ENCODE measurements at places on chromosomes 12 and 14. TPM values are rescaled to one million over a fixed set of nuclear protein-coding genes. Genes with fewer than 3 reads are reported as not detected.

DNA sequence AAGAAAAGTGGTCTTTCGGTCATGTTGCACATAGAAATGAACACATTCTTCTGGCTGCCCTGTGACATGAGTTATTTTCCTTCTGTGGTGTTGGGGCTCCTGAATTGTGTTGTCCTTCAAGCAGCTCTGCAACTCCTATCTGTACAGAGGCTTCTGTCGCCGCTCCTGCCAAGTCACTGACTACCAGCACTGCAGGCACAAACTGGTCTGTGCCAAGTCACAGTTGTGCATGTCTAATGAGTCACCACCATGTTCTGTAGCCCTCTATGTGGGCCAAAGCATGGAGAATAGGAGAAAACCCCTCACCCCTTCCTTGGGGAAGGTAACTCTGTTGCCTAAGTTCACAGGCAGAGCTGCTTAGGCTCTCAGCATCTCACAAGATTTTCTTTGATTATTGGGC is 283.3 kb downstream of the RPL10L start:
- no peaks in the 10 kb centered on the region for H3K27me3 ChIP-seq
- DNase-seq = no peak
- no peak overlapping the region for H3K4me3 ChIP-seq

Gene NEUROD4
- total RNA-seq = not detected

GRCh38 chr14:74584951-74585350 is 27.1 kb downstream of the LTBP2 start:
- H3K27me3 ChIP-seq = no peaks in the 10 kb centered on the region
- no peak overlapping the region for H3K4me3 ChIP-seq
- DNase-seq = no peak
- peak overlapping the region; percentile 57 for H3K27ac ChIP-seq
- H3K36me3 ChIP-seq = peaks cover 8% of the 10 kb centered on the region
- H3K4me1 ChIP-seq = peaks cover 31% of the 10 kb centered on the region

GRCh38 chr12:7750350-7750749 is 3.2 kb upstream of the CLEC4C start:
- H3K4me3 ChIP-seq = no peak overlapping the region
- no peaks in the 10 kb centered on the region for H3K27me3 ChIP-seq
- no peaks in the 10 kb centered on the region for H3K4me1 ChIP-seq
- no peak overlapping the region for H3K27ac ChIP-seq
- peak; percentile 7 for DNase-seq
- no peaks in the 10 kb centered on the region for H3K36me3 ChIP-seq

GRCh38 chr12:4978737-4979136 is 64.9 kb upstream of the KCNA5 start:
- peaks cover 16% of the 10 kb centered on the region for H3K27me3 ChIP-seq
- no peaks in the 10 kb centered on the region for H3K4me1 ChIP-seq
- no peak overlapping the region for H3K27ac ChIP-seq
- no peak overlapping the region for H3K4me3 ChIP-seq

DNA sequence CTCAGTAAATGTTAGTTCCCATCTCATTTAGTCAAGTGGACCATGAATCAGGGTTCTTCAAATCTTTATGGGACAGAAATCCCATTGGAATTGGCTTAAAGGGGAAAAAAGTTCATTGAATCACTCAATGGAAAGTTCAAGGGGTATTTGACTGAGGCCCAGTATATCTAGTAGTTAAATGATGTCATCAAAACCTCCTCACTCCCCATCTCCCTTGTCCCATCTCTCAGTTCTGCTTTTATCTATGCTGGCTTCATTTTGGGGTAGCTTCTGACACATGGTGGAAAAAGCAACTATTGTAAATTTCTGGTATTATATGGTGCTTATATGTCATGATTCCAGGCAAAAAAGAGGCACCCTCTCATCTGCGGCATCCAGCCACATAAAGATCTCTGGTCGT is 51.9 kb downstream of the DAAM1 start:
- no peaks in the 10 kb centered on the region for H3K4me1 ChIP-seq
- no peak overlapping the region for H3K27ac ChIP-seq
- no peaks in the 10 kb centered on the region for H3K36me3 ChIP-seq
- DNase-seq = no peak
- no peaks in the 10 kb centered on the region for H3K27me3 ChIP-seq

Gene SMAGP
- 18.8 TPM for total RNA-seq

DNA sequence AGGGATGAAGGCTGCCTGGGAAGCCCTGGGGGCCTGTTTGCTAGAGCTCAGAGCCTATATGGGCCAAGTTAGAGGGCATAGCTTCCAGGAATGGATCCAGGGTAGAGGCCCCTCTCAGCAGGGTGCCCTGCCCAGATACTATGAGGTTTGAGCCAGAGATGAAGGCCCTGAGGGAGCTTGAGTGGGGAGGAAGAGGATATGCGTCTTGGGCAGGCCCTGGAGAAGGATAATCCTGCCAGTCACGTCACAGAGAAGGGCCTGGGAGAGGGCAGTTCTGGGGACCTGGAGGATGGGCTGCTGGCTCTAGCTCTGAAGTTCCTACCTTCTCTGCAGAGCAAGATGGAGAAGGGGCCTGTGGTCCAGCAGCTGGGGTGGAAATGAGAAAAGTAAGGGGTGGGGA is 5.9 kb upstream of the CACNB3 start:
- peaks cover 36% of the 10 kb centered on the region for H3K4me1 ChIP-seq
- DNase-seq = no peak
- no peak overlapping the region for H3K4me3 ChIP-seq
- H3K27me3 ChIP-seq = no peaks in the 10 kb centered on the region

- H3K4me3 ChIP-seq = no peak overlapping the region
- DNase-seq = peak; percentile 36
- H3K4me1 ChIP-seq = peaks cover 46% of the 10 kb centered on the region
- H3K36me3 ChIP-seq = no peaks in the 10 kb centered on the region
- H3K27me3 ChIP-seq = no peaks in the 10 kb centered on the region
- H3K27ac ChIP-seq = no peak overlapping the region
These were observed 194.1 kb upstream of the RASSF8 start for GRCh38 chr12:25764409-25764808.

Gene DAO
- total RNA-seq = not detected

Gene FGD4
- total RNA-seq = 3.5 TPM

Gene PRB2
- not detected for total RNA-seq

GRCh38 chr14:97219431-97220017 is 422.3 kb downstream of the VRK1 start:
- peak overlapping the region; percentile 65 for H3K4me3 ChIP-seq
- no peaks in the 10 kb centered on the region for H3K36me3 ChIP-seq
- no peaks in the 10 kb centered on the region for H3K4me1 ChIP-seq
- H3K27me3 ChIP-seq = peaks cover 12% of the 10 kb centered on the region
- no peak overlapping the region for H3K27ac ChIP-seq
- no peak for DNase-seq

GRCh38 chr12:80559766-80560165 is 115.7 kb downstream of the PTPRQ start:
- H3K4me1 ChIP-seq = peaks cover 10% of the 10 kb centered on the region
- H3K4me3 ChIP-seq = no peak overlapping the region
- H3K36me3 ChIP-seq = no peaks in the 10 kb centered on the region

DNA sequence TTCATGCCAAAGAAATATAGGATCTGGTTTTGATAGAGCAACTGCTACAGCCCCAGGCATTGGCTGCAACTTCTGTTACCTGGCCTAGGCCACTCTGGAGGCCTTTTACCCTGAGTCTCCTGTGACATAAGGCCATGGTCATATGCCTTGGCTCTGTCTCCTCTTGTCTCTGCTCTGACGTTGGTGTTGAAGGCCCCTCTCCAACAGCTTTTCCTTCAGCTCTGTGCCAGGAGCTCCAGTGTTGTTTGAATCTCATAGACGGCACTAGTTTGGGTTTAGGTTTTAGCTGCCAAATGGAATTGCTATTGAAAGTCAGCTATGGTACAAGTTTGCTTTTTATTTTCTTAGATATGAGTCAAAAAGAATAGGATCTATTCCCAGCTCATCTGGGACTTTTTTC is 41.1 kb downstream of the TTLL5 start:
- peaks cover 8% of the 10 kb centered on the region for H3K36me3 ChIP-seq
- H3K4me1 ChIP-seq = peaks cover 7% of the 10 kb centered on the region
- no peak overlapping the region for H3K27ac ChIP-seq
- no peak overlapping the region for H3K4me3 ChIP-seq
- no peaks in the 10 kb centered on the region for H3K27me3 ChIP-seq

DNA sequence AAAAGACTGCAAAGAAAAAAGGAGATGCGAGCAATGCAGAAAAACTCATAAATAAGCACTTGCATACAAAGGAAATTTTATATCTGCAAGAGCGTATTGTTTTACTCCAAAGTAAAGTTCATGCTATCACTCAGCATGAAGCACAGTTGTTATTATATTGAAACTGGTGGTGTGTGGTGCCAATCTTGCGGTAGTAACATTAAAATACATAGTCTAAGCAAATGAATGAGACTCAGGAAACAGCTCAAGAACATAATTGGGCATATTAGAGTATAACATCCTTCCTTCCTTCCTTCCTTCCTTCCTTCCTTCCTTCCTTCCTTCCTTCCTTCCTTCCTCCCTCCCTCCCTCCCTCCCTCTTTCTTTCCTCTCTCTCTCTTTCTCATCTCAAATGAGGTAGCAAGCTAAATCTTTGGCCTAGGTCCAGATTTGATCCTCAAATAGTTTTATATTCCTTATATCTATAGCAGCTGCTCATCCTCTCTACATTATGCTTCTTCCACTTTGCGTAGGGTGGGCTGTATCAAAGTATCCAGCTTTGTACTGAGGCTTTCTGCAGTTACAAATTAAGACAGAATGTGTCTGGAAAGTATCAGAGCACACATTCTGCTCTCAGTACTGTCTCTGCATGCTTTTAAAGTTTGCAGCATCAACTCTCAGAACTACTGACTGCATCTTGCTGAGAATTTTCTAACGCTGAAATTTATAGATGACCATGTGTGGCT is 718.3 kb downstream of the RERGL start:
- DNase-seq = no peak
- no peak overlapping the region for H3K4me3 ChIP-seq
- H3K27me3 ChIP-seq = no peaks in the 10 kb centered on the region
- no peaks in the 10 kb centered on the region for H3K36me3 ChIP-seq

- no peak overlapping the region for H3K27ac ChIP-seq
- no peak for DNase-seq
- H3K4me3 ChIP-seq = no peak overlapping the region
- H3K27me3 ChIP-seq = no peaks in the 10 kb centered on the region
These were observed 96.3 kb downstream of the C12orf75 start for GRCh38 chr12:105426766-105427165.

DNA sequence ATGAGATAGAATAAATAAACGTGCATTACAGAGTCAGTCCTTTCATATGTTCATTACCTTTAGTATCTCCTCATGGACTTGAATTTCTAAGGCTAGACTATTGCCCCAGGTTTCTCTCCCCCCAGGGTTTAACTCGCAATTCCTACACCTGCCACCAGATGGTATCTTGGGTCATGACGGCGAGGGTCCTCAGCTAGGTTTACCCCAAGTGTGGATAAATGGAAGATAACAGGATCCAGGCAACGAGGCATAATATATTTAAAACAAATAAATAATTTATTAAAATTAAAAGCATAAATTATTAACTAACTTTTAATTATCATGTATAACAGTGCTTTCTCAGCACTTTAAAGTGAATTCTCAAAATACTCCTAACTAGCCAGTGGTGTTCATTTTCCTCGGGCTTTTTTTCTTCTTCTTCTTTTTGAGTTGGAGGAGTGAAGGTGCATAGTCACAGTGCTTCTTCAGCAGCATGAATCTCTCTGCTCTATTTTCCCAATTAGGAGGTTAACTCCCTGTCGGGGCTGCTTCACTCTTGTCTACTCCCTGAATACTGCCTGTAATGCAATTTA is 243.5 kb upstream of the CAND1 start:
- DNase-seq = peak; percentile 15
- H3K27me3 ChIP-seq = no peaks in the 10 kb centered on the region
- H3K27ac ChIP-seq = no peak overlapping the region
- no peaks in the 10 kb centered on the region for H3K4me1 ChIP-seq

DNA sequence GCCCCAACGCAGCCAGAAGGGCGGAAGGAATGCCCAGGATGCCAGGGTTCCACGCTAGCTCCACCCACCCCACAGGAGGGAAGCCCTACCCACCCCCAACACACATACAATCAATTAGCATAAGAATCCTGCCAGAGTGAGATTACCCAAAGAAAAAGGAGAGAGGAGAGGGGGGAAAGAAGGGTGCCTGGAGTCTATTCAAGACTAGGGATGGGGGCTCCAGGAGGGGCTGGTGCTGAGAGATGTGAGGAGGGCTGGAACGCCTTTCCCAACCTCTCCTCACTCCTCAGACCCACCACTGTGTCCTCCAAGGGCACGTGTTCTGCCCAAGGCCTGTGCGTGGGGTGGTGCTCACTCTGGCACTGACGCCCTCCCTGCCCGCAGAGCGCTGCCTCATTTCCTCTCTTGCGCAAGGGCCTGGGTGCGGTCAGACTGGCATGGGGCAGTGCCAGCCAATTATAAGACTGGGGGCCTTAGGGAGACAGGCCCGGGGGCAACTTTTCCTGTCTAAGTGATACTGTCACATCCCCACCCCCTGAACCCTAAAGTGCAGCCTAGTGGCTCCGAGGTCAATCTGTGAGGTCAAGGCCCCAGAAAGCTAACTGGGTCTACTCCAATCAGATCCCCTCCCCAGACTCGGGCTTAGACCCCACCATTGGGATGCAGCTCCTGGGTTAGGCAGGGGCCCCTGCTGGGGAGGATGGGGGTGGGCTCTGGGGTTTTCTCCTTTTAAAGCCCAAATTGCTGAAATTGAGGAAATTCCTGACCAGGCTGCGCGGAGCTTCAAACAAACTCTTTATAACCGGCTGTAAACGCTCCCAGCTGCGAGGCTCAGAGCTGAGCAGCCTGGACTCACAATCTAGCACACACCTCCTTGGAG is 10.2 kb upstream of the ITGB7 start:
- peak overlapping the region; percentile 99 for H3K27ac ChIP-seq
- H3K4me1 ChIP-seq = peaks cover 36% of the 10 kb centered on the region
- peak; percentile 86 for DNase-seq
- peak overlapping the region; percentile 87 for H3K4me3 ChIP-seq
- peaks cover 23% of the 10 kb centered on the region for H3K36me3 ChIP-seq

GRCh38 chr14:24883576-24883975 is 166.4 kb downstream of the STXBP6 start:
- peaks cover 35% of the 10 kb centered on the region for H3K4me1 ChIP-seq
- H3K4me3 ChIP-seq = no peak overlapping the region
- peak; percentile 89 for DNase-seq
- H3K36me3 ChIP-seq = no peaks in the 10 kb centered on the region
- no peak overlapping the region for H3K27ac ChIP-seq
- H3K27me3 ChIP-seq = no peaks in the 10 kb centered on the region

Gene SLC39A5
- total RNA-seq = not detected

DNA sequence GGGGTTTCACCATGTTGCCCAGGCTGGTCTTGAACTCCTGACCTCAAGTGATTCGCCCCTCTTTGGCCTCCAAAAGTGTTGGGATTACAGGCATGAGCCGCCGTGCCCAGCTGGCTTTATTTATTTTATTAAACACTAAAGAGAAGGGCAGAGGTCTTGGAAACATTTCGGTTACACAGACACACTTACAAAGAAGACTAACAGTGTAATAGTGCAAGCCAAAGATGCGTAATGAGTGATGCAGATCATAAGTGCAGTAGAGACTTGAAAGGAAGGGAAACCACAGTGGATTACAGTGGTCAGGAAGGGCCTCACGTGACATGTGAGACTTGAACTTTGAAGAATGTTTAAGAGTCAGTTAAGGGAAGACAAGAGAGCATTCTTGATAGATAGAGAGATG is 33.9 kb upstream of the CDK17 start:
- no peaks in the 10 kb centered on the region for H3K27me3 ChIP-seq
- peaks cover 2% of the 10 kb centered on the region for H3K4me1 ChIP-seq
- DNase-seq = peak; percentile 68
- no peaks in the 10 kb centered on the region for H3K36me3 ChIP-seq
- no peak overlapping the region for H3K4me3 ChIP-seq
